ENCODE measurements at places on chromosomes 3 and 15.

DNA sequence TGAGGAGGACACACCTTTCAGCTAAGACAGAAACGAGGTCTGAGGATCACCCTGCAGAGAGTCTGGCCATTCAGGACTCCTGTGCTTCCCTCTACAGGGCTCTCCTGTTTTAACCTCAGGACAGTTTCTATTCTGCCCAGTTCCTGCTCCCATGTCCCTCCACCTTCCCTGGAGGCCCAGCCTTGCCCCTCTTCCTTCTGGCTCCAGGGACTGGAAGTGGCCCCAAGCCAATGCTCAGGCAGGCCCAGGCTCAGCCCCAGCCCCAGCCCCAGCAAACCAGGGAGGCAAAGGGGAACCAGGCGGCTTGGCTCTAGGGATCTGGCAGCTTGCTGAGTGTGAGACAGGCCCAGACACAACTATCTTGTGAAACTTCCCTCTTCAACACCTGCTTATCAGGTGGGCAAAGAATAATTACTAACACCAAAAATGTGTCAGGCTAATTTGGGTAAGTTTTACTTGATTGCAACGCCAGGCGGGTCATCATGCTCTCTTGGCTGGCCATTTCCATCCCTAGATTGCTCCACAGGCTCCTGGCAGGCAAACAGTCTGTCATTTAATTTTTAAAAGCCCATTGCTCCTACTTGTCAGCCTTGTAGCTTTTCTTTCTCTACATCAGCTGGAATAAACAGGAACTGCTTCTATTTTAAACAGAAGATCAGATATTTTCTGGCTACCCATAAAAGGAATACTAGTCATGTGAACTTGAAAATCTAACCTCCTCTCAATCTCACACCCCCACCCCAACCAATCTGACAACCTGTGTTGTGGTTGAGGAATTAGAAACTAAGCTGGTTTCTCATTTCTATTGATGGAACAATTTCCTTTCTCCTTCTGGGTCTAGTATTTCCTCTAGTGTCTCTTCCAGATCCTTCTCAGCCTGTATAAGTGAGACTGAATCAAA, 33.5 kb downstream of the UPK1B start:
- no peak for DNase-seq

GRCh38 chr15:55496716-55497115, 11.3 kb downstream of the DNAAF4 start:
- no peak for DNase-seq

DNA sequence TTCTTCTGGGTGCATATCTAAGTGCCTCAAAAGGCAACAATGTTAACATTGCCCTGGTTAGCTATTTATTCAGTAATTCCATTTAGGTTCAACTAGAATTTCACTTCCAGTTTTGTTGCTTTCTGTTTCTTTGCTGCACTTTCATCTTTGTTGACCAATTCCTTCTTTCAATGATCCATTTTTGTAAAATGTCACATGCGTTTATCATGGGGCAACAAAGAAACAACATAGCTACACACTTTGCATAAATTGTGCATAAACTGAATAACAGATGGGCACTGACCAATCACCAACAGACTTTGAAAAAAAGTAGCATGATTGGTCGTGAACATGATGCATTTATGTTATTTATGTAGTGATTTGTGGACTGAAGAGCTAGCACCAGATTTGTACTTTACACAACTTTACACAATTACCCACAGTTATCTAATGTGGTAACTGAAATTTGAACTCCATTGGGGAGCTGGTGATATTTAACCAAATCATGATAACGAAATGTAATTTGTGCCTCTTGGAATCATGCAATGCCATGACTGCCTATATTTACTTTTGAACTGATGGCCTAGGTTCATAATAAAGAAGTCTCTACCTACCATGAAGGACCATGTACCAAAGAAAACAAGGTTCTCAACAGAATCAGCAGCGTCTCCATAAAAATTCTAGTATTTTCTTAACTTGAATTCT, 7.1 kb upstream of the CPOX start:
- no peak for DNase-seq

DNA sequence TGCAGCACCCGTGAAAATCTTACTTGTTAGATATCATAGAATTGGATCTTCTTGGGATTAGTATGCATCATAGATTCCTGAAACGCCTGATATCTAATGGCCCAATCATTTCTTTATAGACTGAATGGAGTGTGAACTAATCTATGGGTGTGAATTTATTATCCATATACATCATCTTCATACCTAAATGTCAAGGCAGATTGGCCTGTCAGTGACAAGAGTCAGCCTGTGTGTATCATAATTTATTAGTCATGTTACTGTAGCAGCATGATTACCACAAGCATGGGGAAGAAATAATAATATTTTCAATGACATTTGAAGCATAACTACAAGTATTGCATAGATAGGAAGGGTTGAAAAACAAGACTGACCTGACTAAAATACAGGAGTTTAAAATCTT, 235.8 kb downstream of the RAP2B start:
- no peak for DNase-seq

GRCh38 chr15:68552344-68552743, 26.4 kb upstream of the CORO2B start:
- DNase-seq = no peak

- no peak for DNase-seq
Measured at GRCh38 chr15:65423150-65423975, 616 bp upstream of the IGDCC4 start.

DNA sequence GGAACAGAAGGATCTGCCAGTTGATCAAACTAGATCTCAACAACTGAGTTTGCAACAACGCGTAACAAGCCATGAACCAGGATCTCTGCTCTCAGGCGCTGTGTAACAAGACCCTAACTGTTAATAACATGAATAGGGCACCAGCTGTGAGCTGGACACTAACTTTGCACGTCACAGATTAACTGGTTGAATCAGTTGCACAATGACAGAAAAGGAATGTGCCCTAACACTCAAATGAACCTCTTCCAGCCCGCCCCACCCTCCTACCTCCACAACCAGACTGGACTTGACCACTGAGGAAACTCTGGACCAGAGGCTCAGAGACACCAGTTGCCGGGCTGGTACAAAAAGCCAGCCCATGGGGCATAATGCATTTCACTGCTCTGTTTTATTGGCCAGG, 34.3 kb downstream of the MCF2L2 start:
- no peak for DNase-seq

- DNase-seq = no peak
Measured at GRCh38 chr3:188884299-188885043, 287.3 kb upstream of the TPRG1 start.

DNA sequence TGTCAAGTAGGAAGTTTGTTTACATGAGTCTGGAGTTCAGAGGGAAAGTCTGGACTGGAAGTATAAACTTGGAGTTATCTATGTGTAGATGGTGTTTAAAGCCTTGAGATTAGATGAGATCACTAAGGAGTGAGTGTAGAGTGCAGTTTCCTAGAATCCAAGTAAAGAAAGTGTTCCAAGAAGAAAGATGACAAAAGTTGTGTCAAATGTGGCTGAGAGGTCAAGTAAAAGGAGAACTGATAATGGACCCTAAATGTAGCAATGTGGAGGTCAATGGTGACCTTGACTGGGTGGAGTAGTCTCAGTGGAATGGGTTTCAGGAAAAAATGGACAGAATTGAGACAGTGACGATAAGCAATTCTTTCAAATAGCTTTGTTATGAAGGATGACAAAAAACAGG, 39.9 kb upstream of the ULK4 start:
- DNase-seq = no peak

- no peak for DNase-seq
Measured at GRCh38 chr15:63040954-63041353, 1.6 kb upstream of the TPM1 start.

- DNase-seq = no peak
Measured at GRCh38 chr3:163768048-163768447, 1310.2 kb downstream of the SI start.

- DNase-seq = no peak
Measured at GRCh38 chr3:152026033-152026556, 152.7 kb downstream of the SUCNR1 start.

DNA sequence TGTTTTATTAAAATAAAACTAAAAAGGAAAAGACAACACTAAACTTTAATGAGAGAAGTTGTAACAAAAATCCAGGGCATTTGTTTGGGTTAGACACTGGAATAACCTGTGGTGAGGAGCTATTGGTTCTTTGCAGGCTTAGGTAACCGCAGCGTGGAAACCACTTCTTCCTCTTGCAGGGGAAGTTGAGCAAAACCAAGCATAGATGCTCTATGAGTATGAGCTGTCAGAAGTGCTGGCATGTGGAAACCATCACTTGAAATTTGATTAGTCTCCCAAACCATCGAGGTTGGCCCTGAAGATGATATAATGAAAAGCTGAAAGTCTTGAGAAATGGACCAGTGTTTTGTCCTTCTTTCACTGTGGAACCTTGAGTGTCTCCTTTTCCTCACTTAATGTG, 127.1 kb upstream of the RBMS3 start:
- peak; percentile 15 for DNase-seq

DNA sequence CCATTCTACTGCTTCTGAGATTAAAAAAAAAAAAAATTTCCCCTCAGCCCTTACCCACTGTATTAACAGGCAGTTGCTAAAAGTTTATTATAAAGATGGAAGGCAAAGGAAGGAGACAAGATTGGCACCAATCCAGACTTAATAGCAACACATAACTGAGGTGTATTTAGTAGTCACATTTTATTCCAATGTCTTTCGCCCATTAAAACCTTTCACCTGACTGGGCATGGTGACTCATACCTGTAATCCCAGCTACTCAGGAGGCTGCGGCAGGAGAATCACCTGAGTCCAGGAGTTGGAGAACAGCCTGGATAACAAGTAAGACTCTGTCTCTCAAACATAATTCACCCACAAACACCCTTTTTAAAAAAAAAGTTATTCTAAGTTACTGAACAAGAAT, 4.4 kb downstream of the ACAP2 start:
- no peak for DNase-seq
